Renal cortex interstitium (tissue), 15 donors: ENCODE measurements at places on chromosomes 2 and 18. TPM values are rescaled to one million over a fixed set of nuclear protein-coding genes. Genes with fewer than 3 reads are reported as not detected.

DNA sequence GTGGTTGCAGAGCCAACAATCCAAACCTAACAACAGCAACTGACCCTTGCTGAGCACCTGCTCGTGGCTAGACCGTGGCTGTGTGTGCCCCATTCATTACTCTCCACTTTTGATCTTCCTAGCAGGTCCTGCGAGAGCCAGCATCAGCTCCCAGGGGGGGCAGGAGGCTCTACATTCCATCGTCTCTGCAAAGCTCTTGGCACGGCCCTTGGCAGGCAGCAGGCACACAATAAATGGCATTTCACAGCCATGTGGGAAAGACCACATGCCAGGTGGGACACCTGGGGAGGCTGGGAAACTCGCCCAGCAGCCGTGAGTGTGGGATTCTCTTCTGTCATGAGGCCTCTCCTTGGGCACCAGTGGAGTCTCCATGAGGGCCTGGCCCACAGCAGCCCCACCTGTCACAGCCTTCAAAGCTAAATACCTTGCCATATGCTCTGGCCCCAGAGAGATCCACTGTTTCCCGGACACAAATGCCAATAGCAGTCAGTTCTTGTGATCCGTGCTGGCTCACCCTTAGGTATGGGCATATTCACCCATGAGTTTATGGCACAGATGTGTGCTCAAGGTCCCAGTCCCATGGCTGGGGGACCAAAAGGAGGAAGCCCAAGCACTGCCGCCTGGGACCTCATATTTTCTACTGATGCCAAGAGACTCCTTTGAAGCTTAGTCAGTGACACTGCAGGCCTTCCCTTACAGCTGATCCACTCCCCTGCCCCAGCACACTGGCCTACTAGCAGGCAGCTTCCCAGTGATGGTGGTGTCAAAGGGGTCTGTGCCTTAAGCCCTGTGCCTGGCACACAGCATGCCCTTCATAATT lies 6.8 kb upstream of the TEX51 start:
- no peak for DNase-seq

The VAMP8 gene
- 88.3 TPM for polyA plus RNA-seq

DNA sequence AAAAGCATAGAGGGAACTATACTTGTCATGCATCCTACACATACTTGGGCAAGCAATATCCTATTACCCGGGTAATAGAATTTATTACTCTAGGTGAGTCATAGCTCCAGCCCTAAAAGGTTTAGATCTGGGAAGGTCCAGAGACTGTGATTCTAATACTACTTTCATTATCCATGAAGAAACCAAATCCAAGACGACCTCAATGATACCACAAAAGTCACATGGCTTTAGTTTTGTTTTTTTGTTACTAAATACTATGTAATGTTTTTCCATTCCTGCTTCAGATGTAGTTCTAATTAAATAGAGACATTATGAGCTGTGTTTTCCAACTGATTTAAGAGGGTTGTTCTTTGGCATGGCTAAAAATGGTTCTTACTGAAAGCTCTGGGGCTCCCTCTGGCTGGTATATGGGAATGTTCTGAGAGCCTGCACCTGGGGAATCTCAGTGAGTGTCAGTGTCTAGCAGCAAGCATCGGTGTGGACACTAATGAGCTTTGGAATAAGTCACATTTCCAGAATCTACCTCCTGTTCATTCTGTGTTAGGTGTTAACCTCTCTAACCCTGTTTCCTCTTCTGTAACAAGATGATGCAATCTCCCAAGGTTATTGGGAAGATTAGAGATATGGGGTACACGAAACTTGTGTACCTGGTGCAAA lies 20.5 kb upstream of the IL1RL2 start:
- no peak for DNase-seq

DNA sequence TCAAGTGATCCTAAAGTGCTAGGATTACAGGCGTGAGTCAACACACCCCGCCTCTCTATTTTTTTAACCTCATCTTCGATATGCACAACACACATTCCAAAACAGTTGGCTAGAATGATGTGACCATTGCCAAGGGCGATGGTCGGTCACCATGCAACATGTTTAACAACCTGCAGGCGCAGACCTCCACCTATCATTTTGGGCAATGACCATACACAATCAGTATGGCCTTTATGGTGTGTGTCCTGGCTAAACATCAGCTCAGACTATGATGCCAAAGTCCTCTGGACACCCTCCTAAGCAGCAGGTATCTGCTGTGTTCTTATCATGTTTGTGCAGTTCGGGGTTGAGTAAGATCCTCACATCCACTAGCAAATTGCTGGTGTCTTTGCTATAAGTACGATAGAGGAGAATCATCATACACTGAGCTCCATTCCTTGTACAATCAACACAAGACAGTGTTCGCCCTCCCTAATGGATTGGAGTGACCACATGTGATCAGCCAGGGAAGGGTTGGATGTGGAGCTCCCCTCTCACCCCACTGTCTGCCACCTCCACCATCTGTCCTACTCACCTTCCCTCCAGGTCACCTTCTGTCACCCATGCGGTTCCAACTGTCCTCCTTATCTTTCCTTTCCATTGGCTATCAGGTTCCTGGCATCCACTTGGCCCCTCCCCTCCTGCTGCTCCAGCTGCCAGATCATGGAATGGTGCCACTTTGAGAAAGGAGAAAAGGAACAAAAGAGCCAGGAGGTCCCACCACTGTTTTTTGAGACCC lies 7.9 kb upstream of the RNF152 start:
- no peak for DNase-seq

GRCh38 chr18:56003009-56003719 lies 415.2 kb upstream of the TCF4 start:
- no peak for DNase-seq

DNA sequence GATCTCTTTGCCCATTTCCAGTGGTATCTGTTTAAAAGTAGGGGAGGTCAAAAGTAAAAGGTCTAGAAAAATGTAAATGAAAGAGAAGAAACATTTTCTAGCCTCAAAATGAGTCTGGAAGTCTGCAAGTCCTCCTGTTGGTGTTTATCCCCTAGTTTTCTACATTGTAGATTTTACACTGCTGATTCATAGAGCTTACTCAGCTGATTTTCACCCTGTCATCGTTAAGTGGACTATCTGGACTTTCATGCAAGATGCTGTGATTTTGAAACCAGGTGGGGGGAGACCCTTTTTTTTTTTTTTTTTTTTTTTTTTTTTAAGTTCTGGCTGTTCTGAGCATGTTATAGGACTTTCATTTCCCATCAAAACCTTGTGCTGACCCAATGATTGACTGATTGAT lies 10.3 kb downstream of the HOXD3 start:
- DNase-seq, result no peak

DNA sequence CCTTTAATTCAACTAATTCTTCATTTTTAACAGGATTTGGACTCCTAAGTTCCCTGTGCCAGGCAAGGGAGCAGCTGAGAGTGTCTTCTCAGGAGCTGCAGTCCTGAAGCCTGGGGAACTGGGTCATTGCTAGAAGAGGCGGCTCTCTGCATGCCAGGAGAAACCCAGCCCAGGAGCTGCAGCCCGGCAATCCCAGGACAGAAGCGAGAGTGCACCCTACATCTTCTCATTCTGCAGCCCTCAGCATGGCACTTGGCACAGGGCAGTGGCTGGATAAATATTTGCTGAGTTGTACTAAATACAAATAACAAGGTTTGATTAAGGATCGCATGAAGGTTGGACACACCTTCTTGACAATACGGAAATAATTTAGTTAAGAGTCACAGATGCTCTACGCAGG lies 244.9 kb upstream of the PXDN start:
- no peak for DNase-seq

DNA sequence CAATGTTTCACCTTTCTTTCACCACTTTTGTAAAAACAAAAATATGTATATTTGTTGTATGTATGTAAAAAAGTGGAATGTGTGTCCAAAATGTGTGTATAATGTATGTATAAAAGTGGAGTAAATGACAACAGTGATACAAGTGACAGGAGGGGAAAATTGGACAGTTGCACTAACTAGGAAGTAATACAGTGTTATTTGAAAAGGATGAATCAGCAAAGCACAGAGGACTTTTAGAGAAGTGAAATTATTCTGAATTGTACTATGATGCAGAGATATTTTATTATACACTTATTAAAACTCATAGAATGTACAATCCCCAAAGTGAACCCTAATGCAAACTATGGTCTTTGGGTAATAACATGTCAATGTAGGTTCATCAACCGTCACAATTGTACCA lies 331.3 kb upstream of the CNTNAP5 start:
- DNase-seq, result no peak

DNA sequence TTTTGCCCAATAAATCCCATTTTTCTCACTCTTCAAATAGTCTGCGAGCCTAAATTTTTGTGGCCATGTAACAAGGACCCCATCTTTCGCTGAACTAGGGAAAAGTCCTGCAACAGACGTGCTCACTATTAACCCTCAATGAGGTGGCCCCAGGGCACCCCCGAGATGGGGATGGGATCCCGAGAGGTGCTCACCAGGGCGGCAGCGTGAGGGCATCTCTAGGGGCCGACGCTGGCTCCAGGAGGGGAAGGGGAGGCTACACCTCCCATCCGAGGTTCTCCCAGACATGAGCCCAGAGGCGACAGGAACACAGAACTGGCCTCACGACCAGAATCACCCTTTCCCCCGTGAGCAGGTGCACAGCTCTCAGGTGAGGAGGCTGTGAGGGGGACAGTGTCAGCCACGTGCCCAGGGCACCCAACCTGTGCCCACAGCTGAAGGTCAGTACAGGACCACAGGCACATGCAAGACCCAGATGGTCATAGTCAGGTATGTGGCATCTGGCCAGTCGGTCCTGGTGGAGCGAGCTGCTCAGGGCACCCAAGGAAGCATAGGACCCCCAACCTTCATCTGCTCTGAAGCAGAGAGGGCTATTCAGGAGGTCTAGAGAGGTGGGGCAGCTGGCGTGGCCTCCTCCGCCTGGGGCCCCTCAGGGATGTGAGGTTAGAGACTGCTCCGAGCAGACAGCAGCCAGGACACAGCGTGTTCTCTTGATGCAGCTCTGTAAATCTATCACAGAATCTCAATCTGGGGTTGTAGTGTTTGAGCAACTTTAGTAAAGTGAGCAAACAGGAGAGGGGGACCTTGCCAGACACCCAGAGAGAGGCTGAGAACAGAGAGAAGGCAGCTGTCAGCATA lies 62.8 kb downstream of the PXDN start:
- no peak for DNase-seq

The VAMP5 gene
- 42.6 TPM for polyA plus RNA-seq

The ARHGAP15 gene
- 3.2 TPM for polyA plus RNA-seq

- no peak for DNase-seq
These were observed 229.3 kb upstream of the ZSWIM2 start for GRCh38 chr2:187078297-187078696.

- no peak for DNase-seq
These were observed 1.5 kb downstream of the HES6 start for GRCh38 chr2:238238311-238238765.

DNA sequence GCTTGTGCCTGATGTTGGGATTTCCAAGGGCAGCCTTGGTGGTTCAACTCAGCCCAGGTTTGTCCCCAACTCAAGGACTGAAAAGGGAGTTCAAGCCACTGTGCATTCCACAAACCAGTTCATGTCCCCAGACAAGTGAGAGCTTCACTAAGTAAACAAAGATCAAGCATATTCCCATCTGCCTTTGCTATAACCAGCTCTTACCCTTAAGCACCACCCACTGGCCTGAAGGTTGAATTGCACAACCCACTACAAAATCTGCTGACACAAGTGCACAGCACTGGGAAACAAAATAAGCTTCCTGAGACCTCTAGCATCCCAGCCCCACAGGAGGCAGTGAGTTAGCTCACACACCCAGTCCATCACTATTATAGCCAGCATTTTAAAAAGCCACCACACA lies 516.7 kb downstream of the NR4A2 start:
- no peak for DNase-seq

The IL36A gene
- polyA plus RNA-seq, result not detected

The ERBB4 gene
- polyA plus RNA-seq, result 42.3 TPM

The SERPINB13 gene
- not detected for polyA plus RNA-seq

DNA sequence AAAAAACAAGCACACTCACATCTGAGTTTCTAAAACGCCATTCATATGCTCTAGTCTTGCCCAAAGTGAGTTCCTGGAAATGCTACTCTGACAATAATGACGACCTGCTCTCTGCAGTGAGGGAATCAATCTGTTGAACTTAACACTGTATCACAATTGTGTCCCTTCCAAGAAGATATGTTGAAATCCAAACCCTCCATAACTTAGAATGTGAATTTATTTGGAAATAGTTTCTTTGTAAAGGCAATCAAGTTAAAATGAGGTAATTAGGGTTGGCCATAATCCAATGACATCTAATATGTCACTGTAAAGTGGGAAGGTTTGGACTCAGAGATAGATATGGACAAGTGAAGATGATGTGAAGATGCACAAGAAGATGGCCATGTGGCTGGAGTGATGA lies 264.5 kb downstream of the CD226 start:
- no peak for DNase-seq

DNA sequence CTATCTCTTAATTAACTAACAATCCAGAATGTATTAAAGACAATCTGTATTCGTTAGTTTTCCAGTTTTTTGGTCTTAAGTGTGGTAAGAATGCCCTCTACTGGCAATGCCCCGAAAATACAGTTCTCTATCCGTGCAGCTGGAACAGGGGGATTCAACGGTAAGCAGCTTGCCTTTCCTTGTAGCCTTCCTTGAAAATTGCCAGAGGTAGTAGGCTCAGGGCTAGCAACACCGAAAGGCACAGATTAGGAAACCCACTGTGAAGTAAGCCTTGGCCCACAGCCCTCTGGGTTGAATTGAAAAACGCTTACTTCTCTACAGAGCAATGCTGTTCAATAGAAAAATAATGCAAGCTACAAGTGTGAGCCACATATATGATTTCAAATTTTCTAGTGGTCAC lies 17.1 kb upstream of the VPS4B start:
- DNase-seq, result peak; percentile 50

DNA sequence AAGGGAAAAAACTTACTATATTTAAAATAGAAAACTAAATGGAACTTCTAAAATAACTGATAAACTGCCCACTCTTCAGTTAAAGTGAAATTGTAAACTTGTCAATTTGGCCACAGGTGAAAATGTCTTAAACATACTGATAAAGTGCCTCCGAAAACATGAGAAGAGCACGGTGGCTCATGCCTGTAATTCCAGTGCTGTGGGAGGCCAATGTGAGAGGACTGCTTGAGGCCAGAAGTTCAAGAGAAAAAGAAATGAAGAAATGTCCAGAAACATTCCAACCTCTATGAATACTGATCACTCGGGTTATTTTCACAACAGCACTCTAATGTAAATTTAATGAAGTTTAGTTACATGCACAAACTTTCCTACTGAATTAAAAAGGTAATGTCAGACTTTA lies 63.4 kb upstream of the DNER start:
- DNase-seq, result no peak

The NR4A2 gene
- 2.6 TPM for polyA plus RNA-seq

GRCh38 chr2:225512876-225513540 lies 113.5 kb downstream of the NYAP2 start:
- DNase-seq, result no peak

- no peak for DNase-seq
These were observed 53.9 kb upstream of the PXDN start for GRCh38 chr2:1798115-1798784.
